ENCODE measurements at places on chromosomes 3 and 15.

- no peak for DNase-seq
Observed at GRCh38 chr15:38058596-38059075, 124.2 kb downstream of the TMCO5A start.

DNA sequence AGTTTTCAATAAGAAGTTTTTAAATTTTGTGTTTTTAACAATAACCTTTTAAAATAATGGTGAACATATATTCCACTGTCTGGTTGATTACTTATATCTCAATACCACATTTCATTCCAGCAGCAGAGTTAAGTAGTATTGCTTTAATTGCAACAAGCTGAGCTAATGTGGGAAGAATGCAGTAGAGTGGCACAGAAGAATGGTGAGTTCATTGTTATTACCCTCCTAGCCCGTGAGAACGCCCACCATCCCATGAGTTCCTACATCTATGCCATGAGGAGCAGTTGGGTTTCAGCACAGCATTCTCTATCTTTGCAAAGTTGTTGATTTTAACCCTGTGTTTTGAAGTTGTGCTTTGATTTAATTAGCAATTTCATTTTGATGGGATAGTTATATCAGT is 17.8 kb upstream of the NR2E3 start:
- DNase-seq: peak; percentile 80

DNA sequence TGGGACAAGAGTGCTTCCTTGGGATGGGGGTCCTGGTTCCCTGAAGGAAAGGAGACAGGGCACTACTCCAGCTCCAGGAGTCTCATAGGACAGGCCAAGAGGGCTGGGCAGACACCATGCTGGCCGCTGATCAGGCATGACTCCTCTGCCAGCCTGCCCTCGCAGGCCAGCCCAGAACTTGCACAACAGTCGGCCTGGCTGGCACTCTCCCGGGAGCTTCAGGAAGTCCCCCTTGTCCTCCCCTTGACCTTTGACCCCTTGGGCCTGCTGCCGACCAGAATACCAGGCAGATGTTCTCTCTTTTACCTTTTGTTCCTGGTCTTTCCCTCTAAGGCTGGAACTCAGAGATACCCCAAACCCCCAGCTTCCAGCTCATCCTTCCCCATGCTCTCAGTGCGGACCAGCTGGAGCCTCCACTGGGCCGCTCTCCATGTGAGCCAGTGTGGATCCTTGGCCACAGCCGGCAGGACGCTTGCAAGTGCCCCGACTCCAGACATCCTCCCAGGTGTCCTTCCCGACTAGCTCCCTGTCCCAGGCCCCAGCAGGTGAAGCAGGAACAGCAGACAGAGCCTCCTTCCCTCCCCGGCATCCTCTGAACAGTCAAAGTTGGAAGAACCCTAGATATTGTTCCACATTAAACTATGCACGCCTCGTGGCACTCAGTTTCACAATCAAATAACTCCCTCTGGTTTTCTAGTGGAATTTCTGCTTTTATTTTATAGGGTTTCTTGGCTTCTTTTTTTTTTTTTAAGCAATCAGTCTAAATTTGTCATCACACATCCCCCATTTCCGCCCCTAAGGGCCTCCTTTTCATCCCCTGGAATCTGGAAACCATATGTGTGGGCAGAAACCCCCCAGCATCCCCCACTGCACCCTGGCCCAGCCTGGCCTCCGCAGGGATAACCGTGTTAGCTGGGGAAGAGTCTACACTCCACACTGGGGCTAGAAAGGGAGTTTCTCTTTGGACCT is 15.7 kb downstream of the VPS18 start:
- DNase-seq: peak; percentile 83

- no peak for DNase-seq
Observed at GRCh38 chr3:99684644-99685043, 46.2 kb downstream of the COL8A1 start.

- DNase-seq: no peak
Observed at GRCh38 chr3:98763076-98763475, at the start of gene ST3GAL6. ST3GAL6 (plus strand) TSS chr3:98763340; CDS start chr3:98768441, 5,101 bp downstream.

DNA sequence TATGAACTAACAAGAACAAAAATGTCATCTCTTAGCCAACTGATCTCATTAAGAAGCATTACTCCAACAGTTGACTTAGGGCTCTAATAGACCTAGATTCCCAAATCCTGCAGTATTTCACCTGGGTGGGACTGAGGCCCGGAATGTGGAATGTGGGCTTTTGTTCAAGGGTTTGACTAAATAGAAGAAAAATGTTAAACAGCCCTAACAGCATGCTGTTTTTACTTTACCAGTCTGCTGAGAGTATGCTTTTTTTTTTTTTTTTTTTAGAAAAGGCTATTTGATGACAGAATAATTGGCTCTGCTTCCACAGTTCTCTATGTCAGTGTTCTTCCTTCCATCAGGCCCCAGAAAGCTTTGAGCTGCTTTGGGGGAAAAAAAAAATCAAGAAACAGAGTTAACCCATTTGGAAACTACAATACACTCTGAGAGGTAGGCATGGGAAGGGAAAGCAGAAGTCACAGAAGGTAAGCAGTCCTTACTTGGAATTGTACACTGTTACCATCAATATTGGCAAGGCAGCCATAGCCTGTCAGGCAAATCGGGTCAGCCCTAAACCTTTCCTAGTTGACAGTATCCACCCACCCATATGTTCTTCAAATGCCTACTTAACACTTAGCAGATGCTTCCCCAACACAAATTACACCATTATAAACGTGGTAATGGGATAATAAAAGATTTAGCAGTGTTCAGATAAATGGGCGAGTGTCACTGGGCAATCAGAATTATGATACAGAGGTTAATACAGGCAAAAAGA is 224.2 kb downstream of the CNTN3 start:
- DNase-seq: no peak

DNA sequence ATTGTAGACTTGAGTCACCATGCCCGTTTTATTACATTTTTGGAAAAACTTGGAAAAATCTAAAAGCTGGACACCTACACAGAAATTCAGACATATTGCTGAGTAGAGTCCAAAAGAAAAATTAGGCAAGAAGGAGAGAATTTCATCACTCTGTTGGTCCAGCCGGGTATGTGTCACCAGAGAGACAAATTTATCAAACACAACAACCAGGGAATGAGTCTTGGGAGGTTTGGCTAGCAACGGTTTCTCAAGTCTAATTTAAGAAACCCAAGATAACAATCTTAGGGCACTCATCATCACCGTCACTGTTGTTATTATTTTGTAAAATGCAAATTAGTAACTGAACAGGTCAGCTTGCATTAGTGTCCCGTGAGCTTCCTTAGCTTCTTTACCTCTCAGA is 197.5 kb upstream of the C2CD4B start:
- peak; percentile 95 for DNase-seq

GRCh38 chr3:51063053-51063452 is 322.0 kb upstream of the MANF start:
- DNase-seq: no peak

DNA sequence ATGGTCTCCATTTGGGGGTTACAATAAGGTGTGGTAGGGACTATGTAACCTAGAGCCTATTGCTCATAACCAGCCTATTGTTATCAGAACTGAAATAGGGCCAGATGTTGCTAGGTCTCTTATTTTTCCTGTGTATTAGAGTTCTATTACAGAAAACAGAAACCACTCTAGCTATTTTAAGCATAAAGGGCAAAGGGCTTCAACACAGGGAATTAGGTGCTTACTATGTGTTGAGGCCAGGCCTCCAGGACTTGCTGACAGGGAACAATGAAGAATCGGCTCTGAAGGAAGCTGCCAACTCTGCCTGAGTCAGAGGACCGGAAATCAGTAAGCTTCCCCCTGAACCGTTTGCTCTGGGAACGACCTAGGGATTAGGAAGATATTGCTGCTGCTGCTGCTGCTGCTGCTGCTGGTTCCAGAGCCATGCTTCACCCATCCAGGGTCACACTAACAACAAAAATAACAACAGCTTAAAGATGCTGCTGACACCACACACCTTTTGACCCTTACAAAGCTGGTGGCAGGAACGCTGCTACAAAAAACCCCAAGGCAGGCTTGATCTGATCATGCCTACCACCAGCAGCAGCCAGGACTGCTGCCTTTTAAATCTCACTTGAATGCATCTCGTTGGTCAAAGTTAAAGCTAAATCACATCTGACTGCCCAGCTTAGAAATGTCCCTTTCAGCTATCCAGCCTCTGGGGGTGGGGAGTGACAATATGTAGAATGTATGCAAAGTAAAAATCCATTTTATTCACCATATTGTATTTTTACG is 276.9 kb upstream of the IL12A start:
- peak; percentile 91 for DNase-seq

DNA sequence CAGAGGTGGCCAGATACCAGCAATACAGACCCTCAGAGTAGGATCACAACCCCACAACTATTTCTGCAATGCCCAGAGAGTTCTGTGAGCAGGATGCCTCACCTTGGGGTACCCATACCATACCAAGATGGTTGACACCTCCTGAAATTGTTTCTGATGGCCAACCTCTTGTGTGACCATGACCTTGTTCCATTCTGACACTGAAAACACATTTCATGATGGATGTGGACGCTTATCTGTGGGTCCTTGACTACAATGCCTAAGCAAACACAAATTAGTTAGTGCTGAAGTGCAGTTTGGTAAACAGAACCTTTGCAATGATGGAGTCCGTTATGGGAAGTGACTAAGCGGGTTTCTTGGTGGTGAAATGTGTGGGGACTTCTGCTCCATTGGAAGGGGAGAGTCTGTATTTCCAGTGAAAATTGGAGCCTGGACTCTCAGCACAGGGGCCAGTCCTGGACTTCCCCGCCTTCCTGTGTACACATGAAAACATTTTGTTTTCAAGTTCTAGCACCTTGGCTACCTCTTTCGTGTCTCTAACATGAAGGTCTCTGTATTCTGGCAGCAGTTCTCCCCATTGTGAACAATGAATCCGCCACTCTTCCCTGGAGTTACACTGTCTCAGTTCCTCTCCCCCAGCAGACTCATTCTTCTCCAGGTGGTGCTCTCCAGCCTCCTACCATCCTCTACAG is 106.2 kb downstream of the XXYLT1 start:
- DNase-seq: no peak

GRCh38 chr3:56107157-56107556 is 361.1 kb downstream of the ERC2 start:
- no peak for DNase-seq

- no peak for DNase-seq
Observed at GRCh38 chr3:185595526-185595925, 9.4 kb downstream of the SENP2 start.

GRCh38 chr3:172193436-172193835 is 154.1 kb downstream of the FNDC3B start:
- no peak for DNase-seq

DNA sequence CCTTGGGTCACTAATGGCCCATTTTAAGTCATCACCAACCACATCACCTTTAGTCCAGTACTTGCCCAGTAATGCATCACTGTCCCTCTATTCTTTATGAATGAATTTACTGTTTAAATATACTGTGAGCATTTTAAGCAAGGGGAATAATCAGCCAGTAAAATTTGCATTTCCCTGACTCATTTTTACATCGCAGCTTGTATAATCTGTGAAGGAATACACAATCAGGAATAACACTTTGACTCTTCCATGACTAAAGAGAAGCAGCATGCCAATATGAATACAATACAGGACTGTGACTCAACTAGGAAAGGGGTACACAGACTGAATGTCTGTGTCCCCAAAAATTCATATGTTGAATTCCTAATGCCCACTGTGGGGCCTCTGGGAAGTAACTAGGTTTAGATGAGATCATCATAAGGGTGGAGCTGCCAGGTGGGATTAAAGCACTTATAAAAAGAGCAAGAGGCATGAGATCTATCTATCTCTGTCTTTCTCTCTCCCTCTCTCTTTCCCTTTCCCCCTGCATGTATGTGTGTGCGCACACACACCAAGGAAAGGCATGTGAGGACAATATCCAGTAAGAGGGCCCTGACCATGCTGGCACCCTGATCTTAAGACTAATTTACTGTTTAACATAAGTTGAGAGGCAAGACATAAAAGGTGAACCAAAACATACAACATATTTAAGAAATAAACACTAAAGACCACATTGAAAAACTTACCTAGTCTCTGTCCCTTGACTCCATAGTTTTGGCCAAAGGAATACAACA is 12.1 kb downstream of the B4GALT4 start:
- no peak for DNase-seq

- no peak for DNase-seq
Observed at GRCh38 chr3:64138046-64138445, 87.2 kb downstream of the PRICKLE2 start.

DNA sequence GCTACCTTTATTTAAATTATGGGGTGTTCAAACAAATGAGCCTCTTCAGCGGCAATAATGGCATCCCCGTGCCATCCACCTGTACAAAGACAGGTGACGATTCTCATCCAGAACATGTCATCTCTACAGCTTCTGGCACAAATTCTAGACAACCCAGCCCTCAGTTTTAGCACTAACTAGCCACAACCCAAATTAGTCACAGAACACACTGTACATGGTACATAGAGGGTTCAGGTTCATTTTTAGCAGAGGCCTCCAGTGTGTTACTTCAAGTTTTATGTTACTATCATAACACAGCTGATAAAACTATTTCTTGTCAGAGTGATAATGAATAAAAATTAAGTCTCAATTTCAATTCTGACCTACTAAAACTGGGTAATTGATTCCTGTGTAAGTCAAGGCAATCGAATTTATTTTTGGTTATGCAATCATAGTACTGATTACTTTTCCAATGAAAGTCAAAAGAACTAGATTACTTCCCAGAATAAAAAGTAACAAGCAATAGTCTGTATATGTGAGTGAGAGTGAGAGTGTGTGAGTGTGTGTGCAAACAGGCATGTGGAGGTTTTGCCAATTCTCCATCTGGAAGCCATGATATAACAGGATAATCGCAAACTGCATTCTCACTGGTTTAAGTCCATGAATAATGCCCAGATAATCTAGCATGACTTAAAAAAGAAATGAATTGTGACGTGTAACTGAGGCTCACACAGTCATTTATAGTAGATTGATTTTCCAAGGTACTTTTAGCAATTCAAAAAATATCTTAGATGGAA is 37.4 kb downstream of the SHQ1 start:
- no peak for DNase-seq

DNA sequence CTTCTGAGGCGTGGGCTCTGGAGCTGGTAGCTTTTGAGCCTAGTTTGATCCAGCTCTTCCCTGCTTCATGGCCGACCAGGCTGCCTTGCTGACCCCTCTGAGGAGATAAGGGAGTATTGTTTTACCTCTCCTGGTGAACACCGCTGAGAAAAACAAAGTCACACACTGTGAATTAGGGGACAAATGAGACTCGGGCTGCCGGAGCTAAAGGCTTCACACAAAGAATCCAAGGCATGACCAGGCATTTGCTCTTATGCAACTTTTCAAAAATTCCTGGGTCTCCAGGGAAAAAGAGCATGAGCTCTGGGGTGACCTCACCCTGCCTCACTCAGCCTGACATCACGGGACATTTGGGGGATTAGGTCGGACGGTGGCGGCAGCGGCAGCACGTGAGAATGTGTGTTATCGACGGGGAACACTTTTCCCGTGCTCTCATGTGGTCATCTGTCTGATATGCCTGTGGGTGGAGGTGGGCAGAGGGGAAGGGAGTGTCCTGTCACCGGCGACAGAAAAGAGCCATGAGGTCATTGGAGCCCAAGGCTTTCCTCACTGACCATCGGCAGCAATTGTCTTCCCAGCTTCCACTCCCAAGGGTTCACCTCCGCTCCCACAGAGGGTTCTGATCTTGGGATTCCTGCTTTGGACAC is 61.0 kb downstream of the TMEM44 start:
- DNase-seq: peak; percentile 87

- no peak for DNase-seq
Observed at GRCh38 chr3:10976770-10977169, 15.8 kb upstream of the SLC6A1 start.

Data from osteoblast (primary cell).